NCI-H446 (cell line): ENCODE measurements at places on chromosomes 7 and 10.

- DNase-seq, result no peak
Measured at GRCh38 chr7:134297489-134297888, 19.2 kb downstream of the SLC35B4 start.

DNA sequence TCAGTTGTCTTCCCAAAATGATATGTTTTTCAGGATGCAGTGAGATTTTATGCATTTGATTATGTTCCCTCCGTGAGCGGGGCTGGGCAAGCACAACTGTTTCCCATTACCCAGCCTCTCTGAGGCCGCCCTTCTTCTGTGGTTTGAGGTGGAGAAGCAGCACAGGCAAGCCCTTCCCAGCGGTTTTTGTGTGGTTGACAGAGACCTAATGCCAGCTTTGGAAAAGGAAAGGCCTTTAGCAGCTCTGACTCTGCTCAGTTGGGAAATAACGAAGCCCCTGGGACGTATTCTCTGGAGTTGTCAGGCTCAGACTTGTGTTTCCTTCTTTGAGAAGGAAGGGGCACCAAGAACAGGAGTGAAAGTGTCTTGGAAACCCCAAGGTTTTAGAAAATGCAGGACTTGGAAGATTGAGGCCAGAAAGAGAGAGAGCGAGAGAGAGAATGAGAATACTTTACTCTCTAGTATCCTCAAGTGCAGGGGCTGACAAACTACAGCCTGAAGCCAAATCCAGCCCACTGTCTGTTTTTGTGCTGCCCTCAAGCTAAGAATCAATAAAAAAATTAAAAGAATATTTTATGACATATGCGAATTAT lies 20.6 kb upstream of the PDCD4 start:
- DNase-seq, result no peak

- no peak for DNase-seq
Measured at GRCh38 chr10:24718031-24718855, 5.4 kb downstream of the ARHGAP21 start.

DNA sequence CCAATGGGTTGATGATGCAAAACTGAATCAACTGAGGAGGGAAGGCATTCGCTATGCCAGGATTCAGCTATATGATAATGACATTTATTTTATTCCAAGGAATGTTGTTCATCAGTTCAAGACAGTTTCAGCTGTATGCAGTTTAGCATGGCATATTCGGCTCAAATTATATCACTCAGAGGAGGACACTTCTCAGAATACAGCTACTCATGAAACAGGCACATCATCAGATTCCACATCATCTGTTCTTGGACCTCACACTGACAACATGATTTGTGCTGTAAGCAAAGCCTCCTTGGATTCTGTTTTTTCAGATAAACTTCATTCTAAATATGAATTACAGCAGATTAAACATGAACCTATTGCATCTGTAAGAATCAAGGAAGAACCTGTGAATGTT lies 19.7 kb downstream of the TMEM60 start:
- DNase-seq, result no peak

DNA sequence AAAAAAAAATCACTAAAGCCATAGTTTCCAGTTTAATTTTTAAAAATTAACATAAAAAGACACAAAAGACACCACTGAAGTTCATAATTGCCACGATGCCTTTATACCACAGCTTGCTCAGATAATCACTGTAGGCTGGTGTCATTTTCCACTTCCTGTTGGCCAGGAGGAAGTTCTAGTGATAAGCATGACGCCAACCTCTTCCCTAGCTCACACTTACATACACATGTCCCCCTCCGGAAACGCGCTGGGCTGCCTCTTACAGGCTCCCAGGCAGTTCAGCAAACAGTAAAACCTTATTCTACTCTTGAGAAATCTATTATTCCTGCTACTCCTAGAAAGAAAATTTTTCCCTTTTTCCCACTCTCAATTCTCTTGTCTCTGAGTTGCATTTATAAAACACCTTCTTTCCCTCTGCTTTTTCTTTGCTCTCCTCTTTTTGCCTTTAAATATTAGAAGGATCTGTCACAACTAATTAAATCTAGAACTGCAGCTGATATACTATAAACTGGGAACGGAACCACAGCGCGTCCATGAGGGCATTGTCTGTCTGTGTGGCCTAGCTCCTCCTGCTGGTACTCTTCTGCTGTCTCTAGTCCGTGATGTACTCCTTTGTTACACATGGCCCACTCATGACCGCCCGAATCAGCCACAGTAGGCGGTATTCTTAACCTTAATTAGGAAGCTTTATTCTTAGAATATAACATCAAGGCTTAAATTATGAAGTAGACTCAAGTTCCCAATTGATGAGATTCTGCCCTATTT lies 664.9 kb downstream of the CNTNAP2 start:
- DNase-seq, result no peak

- DNase-seq, result no peak
Measured at GRCh38 chr10:16674147-16674703, 143.0 kb downstream of the RSU1 start.

GRCh38 chr7:73623798-73624668 lies at the start of gene MLXIPL:
TSS of gene MLXIPL (minus strand) at chr7:73624522. CDS start at chr7:73624492, 30 bp downstream.
- no peak for DNase-seq

GRCh38 chr7:47318395-47319182 lies 263.3 kb downstream of the TNS3 start:
- DNase-seq, result no peak

GRCh38 chr7:134462337-134462925 lies 3.5 kb upstream of the AKR1B1 start:
- DNase-seq, result no peak
